ENCODE measurements at places on chromosomes 4 and X.

DNA sequence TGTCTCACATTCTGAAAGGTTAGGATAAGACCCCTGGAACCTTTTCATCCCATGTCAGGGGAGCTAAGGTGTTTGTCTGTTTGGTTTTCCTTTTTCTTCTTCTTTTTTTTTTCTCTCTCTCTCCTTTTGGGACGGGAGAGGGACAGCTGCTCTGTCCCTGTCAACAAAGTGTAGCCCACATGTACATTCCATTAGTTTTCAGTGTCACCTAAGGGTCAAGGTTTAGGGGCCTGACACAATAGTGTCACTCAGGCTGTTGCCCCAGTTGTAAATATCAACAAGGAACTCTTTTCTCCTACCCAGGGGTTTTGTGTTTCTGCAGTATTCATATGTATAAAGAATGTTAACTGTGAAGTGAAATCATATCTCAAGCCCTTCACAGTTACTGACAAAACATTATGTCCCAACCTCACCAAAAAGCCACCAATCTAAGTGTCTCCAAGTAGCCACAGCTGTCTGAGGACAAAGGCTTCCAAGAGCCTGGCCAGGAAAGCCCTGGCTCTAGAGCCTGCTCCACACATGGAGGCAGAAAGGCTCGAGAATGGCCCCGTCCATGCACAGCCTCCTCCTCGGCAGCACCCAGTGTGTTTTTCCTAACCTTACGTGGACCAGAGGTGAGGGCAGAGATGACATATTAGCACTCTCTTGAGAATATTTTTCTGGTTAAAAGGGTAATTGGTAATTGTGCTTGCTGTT is 9.4 kb downstream of the IRF2 start:
- no peak for DNase-seq

DNA sequence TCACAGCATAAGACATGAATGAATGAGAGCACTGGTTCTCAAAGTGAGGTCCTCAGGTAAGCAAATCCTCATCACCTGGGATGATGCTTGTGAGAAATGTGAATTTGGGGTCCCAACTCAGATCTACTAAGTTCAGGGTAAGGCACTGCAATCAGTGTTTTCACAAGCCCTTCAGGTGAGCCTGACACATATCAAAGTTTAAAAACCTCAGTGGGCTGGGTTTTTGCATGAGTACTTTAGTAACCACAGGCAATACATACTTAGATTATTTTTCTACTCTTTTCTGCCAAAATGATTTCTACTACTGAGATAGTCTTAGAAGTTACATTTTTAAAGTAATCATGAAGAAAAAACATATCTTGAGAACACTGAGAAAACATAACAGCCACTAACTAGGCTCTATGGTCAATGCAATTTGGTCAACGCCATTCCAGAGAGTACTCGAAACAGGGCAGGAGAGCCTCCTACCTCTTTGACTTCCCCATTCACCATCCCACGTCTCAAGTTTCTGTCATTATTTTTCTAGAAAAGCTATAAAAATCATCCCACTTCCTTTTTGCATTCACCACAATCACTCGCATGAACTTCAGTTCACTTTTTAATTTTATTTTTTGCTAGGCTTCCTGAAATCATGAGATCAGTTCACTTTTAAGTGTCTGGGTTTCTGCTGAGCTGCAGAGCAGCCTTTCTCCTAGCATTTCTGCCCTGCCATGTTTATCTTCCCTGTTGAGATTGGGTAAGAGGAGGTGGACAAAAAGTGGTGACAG is 73.8 kb downstream of the MFAP3L start:
- DNase-seq = no peak

- no peak for DNase-seq
Measured at GRCh38 chr4:98501383-98501782, 157.0 kb downstream of the TSPAN5 start.

DNA sequence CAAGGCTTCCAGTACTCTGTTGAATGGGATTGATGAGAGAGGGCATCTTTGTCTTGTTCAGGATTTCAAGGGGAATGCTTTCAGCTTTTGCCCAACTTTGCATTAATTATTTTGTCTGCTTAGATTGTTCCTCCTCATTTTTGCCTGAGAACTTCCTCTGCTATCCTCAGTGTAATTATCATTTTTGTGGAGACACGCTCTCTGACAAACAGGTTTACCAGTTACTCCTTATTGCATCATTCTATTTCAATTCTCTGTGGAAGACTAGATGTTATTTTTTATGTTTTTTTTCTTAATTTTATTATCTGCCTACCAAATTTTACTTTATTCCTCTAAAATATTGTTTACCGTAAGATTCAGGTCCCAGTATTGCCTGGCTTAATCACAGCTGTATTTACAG is 349.2 kb downstream of the ADGRL3 start:
- DNase-seq = no peak

DNA sequence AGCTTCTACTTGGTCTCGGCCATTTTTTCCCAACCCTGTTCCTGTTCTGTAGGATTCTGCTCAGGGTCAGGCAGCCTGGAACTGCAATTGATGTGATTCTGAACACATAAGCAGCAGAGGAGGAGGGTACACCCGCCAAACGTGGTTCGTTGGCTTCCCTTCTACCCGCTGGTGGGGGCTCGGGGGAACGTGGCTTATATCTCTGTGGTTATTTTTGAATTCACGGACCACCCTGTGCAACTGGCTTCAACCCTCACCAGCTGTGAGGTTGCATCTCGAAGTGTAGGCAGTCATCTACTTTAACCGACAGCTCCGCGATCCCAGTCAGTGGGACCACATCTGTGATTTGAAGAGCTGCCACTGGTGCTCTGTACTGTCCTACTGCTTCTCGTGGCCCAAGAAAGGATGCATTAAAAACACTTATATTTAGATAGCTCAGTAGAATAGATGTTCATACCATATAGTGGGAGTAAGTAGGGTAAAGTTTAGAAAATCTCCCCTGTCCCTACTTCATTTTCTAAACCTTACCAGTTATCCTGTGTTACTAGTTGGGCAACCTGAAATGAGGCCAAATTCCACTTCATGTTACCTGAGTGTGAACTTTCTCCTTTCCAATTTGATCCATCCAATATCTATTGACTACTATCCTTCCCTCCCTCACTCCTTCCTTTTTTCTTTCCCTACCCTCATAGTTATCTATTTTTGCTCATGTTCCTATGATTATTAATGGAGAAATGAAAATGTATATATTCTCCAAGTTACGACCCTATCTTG is 80.4 kb upstream of the BCOR start:
- no peak for DNase-seq

DNA sequence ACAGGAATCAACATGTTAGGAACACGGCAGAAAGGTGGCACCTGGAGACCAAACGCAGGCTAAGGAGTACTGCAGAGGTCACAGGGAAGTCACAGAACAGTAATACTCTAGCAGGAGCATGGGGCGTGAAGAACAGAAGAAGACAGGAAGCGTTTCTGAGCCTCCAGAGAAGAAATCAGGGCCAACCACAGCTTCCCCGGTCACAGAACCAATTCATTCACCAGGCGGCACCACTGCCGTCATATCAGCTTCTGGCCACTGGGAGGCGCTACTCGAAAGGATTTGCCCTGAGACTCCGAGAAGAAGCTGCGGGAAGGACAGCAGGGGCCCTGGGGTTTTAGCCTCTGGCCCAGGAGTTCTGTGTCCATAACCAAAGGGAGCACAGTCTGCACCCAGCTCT is 78.0 kb upstream of the DRD5 start:
- DNase-seq = peak; percentile 59

DNA sequence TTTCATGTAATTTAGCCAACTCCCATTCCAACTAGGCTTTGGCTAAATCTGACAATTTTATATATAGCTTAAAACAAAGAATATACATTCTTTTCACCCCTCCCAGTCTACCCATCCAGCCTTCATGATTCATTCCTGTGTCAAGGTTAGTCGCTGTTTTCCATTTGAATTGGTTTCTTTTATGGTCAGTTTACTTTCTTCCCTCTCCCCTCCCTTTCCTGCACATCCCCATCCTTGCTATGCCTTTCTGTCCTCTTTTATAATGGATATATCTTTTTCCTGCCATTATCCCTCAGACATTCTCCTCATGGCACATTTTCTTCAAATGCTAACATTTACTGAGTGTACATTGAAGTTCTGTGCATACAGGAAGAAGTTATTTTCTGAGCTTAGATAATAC is 4.7 kb downstream of the ZXDB start:
- no peak for DNase-seq

DNA sequence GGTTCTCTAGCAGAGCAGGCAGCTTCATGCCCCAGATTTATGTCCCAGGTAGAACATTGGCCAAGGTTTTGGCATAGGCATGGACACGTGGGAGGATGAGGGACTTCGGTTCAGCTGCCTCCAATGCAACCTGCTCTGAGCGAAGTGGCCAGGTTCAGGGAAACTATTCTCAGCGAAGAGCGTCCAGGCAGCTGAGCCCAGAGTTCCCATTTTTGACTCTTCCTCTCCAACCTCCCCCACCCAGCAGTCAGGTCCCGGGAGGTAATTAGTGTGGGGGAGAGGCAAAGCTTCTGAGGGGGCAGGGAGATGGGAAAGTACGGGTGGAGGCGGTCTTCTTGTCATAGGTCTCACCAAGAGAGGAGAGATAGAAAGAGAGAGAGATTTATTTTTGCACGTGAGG is 1.0 kb downstream of the GABRA4 start:
- DNase-seq = no peak

GRCh38 chr4:71294301-71294700 is 44.5 kb upstream of the SLC4A4 start:
- no peak for DNase-seq

GRCh38 chr4:82594456-82594855 is 32.7 kb upstream of the TMEM150C start:
- no peak for DNase-seq

- DNase-seq = no peak
Measured at GRCh38 chrX:54564936-54565335, 34.9 kb downstream of the GNL3L start.

DNA sequence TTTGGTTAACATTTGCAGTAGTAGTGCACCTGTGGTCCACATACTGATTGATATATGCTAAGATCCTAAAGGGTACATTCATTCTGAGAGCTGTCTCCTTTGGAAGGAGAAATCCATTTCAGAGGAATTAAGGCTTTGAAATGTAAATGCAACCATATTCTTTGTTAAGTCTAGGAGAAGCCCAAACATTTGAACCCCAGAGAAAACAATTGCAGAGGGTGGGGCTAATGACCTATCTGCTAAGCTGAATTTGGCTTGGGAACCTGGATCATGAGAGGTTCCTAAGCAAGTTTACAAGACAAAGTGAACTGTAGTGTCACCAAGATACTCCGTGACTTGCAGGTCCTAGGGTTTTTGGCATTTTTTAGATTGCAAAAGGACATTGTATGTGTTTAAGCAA is 41.2 kb downstream of the LAS1L start:
- DNase-seq = no peak

Measured in right forelimb (tissue), 1 donor.